ENCODE measurements at places on chromosomes 12 and 14.

GRCh38 chr12:40171501-40171900, 53.3 kb upstream of the LRRK2 start:
- DNase-seq = no peak

- DNase-seq = no peak
These were observed 33.0 kb downstream of the FOXN3 start for GRCh38 chr14:89384023-89384422.

- no peak for DNase-seq
These were observed 114.9 kb downstream of the ANO2 start for GRCh38 chr12:5830111-5830510.

GRCh38 chr12:11757095-11757494, 107.6 kb downstream of the ETV6 start:
- DNase-seq = no peak

DNA sequence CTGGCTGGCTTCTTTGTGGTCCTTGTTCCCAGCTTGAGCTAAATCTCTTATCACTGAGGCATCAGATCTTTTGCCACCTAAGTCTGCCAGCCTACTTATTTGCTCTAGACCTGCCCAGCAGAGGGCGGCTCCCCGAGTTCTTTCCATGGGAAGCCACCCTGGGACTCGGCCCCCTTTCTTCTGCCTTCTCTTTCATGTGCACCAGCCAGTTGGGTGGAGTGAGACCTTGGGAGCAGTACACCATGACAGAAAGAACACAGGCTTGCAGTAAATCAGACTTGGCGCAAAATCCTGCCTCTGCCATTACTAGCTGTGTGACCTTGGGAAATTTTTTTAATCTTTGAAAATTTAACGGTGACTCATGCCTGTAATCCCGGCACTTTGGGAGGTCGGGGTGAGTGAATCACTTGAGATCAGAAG, 7.4 kb downstream of the SMAGP start:
- DNase-seq = peak; percentile 90

DNA sequence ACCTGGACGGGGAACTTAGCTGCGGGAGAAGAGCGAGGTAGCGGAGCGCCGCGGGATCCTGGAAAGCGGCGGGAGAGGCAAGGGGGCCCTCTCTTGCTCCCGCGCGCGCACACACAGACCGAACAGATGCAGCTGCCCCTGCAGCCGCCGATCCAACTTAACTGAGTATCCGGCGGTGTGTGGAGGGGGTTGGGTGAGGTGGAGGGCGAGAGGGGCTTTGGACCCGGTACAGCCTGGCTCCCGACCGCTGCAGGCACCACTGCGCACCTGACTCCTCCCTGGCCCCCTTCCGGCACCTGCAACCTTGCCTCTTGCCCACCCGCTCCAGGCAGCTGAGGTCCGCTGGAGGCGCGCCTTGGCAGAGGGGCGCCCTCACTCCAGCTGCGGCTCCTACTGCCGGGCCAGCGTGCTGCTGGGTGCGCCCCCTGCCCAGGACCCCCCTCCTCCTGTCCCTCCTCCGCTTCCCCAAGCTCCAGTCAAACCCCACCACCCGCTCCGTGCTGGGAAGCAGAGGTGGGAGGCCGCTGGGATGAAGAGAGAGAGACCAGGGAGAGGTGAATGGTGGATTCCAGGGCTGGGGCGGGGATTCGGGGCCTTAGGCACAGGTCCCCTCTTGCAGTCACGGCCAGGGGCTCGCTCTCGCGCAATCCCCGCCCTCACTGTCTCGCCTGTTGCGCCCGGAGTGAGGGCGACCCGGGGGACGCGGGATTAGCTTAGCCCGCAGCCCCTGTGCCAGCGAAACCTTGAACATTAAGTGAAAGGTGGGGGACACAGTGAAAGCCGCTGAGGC, 2.6 kb downstream of the DIO3 start:
- no peak for DNase-seq

DNA sequence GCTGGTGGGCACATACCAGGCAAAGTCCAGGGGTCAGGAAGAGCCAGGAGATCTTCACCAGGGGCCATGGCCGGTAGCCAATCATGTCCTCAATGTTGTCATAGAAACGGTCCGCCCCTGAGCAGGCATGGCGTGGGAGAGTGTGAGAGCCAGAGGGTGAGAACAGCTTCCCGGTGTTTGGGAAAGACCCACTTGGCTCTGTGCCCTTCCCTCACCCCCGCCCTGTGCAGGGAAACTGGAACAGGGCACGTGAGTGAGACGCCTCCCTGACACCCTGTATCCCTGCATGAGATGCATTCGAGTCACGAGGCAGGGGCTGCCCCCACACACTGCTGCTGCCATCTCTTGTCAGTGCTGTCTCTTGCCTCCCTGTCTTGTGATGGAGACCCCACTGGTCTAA, 20.7 kb downstream of the SLC6A12 start:
- DNase-seq = no peak

GRCh38 chr14:36600431-36600830, 18.0 kb upstream of the NKX2-8 start:
- no peak for DNase-seq

DNA sequence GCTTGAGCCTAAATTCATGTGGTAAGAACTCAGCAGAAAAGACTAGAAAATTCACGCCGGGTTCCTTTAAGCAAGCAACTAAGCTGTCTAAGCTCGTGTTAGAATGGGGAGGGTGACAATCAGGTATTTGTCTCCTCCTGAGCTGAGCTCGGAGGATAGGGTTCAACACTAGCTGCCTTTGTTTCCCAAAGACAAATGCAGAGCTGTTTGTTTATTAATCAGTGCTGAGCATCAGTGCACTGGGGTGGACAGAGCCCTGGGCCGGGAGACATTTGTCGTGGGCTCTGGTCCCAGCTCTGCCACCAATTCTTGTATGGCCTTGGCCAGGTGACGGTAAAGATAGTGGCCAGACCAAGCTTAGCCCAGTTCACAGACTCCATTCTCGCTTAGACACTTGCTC, 43.7 kb downstream of the DEGS2 start:
- no peak for DNase-seq

DNA sequence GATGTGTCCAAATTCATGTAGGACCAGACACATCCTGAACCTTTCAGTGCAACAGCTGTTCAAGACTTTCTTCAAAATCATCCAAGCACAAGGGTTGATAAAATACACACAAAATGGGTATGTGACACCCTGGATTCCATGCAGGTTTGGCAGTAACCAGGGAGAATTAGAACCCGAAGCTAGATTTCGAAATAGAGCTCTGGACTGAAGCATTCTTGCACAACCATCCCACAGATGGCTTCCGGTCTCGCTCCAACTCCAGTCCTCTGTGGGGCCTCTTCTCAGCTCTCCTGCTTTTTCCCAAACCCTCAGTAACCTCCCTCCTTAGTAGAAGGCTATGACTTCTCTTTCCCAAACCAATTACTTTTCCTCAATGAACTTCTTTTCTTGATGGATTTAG, 171.3 kb downstream of the TTC7B start:
- DNase-seq = no peak

DNA sequence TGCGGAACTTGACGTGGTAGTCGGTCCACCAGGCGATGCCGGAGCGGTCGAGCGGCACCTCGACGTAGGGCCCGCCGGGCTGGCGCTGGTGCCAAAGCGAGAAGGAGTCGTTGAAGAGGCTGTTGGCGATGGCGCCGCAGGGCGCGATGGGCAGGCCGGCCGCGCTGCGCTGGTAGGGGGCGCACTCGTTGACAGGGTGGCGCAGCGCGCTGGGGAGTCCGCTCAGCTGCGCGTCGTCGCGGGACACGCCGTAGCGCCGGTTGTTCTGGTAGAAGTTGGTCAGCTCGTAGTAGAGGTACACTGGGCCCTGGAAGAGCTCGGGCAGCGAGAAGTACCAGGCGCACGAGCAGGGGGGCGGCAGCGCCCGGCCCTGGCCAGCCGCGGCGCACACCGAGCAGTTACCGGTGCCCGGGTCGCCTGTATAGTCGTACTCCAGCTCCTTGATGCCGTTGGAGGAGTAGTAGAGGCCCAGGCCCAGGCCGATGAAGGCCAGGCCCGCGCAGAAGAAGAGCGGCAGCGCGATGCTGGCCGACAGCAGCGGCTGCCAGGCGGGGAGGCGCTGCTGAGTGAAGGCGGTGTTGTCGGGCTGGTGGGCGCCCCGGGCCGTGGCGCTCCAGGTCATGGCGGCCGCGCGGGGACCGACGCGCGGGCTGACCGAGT, 482 bp downstream of the TMEM30B start:
- peak; percentile 68 for DNase-seq

GRCh38 chr14:102239231-102239630, 65.7 kb downstream of the MOK start:
- DNase-seq = no peak

DNA sequence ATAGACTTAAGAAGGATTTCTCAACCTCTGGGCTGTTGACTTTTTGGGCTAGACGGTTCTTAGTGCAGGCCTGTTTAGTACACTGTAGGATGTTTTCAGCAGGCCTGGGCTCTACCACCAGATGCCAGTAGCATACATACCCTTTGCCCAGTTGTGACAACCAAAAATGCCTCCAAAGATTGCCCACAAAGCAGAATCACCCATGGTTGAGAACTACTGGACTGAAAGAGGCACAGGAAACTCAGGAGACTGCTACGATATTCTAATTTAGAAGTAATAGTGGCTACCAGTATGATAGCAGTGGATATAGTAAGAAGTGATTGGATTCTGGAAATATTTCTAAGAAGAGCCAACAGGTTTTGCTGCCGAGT, 15.5 kb downstream of the SLC35E3 start:
- DNase-seq = no peak

DNA sequence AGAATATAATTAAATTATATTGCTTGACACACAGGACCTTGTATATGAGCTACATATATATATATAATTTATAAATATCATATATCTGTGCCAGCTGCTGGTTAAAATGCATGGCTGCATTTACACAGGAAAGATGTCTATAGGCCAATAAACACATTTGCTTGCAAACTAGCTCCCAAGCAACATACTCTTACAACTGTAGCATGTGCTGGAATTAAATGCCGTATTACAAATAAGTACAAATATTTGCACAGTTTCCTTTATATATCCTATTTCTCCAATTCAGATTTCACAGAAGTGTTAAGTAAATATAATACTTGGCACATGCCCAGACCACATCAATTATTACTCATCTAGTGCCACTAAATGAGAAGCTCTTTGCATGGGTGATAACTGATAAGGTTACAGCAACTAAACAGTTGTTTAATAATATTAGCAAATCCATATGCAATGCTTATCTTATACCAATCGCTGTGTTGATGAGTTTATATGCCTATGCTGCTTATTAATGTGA, 66.7 kb upstream of the E2F7 start:
- DNase-seq = no peak

- DNase-seq = peak; percentile 98
These were observed 161.2 kb downstream of the RERGL start for GRCh38 chr12:17928708-17929366.

- DNase-seq = no peak
These were observed 51.9 kb downstream of the TESPA1 start for GRCh38 chr12:54932691-54933090.

All from ACHN (cell line).